ENCODE measurements at places on chromosomes 3 and 15.

DNA sequence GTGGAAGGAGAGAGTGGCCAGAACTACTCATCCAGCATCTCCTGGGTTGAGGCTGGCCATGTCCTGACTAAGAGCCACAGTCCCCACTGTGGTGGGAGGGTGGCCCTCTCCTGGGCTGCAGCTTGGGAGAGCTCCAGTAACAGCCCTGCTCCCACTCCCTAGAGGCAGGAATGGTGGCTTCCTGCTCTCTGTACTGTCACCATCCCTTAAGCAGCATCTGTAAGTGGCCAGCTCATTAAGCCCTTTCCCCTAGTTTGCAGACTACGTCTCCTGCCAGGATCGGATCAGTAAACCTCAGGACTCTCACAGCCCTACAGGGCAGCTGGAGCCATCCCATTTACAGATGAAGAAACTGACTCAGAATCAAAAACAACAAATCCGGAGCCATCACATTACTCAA, 30.5 kb downstream of the DNAJB8 start:
- no peak for DNase-seq

GRCh38 chr3:146739203-146739671, 134.1 kb upstream of the PLSCR5 start:
- DNase-seq, result no peak

DNA sequence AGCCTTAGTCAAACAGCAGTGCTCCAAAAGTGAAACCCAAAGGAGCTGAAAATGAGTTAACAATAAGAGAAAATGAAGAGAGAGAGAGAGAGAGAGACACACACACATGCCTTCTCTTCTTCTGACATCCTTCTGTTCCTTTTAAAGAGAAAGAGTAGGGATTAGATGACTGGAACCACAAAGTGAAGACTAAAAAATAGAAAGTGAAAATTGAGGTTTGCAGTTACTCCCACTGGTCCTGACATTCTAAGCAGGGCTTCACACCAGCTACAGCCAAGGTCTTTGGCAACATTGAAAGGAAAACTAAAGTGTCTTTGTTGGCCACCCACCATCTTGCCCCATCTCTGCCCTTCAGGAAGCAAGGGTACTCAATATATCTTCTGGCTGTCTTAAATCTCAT, 59.2 kb downstream of the USP50 start:
- no peak for DNase-seq

GRCh38 chr3:188199386-188199785, 45.4 kb downstream of the LPP start:
- no peak for DNase-seq

DNA sequence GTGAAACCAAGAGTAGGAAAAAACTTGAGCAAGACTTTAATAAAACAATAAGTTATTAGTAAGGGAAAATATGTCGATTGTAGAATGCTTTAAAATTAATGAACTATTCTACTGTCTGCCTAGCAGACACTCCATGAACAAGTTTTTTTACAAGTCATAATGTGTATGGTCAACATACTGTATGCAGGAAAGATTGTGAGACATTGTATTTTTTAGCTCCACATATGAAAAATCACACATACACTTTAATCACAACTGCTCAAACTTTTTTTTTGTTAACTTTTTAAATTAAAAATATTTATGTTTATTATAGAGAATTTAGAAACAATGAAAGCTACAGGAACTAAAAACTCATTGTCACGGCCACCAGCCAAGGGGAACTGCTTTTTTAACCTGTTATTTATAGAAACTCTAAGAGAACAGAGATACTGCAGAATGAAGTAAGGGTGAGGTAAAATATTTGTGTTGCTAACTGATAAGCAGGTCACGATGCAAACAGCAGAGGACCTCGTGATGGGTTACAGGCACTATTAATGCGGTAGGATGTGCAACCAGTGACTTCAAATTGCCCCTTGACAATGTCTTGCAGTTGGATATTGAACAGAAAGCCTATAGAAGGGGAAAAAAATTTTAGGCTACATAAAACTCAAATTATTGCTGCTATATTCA, 53.0 kb downstream of the THSD4 start:
- DNase-seq, result no peak

DNA sequence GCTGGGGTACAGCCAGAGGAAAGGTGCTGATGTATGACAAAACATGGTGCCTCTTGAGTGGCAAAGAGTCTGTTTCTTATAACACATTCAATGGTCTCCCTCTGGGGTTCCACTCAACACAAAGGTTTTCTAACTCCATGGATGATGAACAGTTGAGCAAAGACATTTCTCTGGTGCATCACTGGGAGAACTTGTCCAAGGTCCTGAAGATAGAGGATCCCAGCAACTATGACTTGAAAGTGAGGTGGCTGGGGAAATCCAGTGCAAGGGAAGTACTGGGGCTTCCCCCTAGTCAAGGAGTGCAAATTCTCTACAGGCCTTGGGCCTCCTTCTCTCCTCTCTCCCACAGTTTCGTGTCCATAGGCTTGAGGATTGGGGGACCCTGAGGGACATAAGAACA, 431.1 kb downstream of the WDR72 start:
- DNase-seq, result no peak

DNA sequence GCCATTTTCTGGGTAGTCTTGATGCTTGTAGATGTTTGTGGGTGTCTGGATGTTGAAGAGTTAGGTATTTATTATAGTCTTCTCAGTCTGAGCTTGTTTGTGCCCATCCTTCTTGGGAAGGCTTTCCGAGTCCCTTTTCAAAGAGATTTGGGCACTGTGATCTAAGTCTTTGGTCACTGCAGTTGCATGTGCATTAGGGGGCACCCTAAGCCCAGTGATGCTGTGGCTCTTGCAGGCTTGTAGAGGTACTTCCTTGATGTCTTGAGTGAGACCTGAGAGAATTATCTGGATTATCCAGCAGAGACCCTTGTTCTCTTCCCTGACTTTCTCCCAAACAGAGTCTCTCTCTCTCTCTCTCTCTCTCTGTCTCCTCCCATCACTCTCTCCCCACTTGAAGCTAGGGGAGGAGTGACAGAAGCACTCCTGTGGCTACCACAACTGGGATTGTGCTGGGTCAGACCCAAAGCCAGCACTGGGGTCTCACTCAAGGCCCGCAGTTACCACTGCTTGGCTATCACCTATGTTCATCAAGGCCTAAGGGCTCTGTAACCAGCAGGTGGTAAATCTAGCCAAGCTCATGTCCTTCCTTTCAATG, 68.5 kb downstream of the TMCO5A start:
- DNase-seq, result no peak

DNA sequence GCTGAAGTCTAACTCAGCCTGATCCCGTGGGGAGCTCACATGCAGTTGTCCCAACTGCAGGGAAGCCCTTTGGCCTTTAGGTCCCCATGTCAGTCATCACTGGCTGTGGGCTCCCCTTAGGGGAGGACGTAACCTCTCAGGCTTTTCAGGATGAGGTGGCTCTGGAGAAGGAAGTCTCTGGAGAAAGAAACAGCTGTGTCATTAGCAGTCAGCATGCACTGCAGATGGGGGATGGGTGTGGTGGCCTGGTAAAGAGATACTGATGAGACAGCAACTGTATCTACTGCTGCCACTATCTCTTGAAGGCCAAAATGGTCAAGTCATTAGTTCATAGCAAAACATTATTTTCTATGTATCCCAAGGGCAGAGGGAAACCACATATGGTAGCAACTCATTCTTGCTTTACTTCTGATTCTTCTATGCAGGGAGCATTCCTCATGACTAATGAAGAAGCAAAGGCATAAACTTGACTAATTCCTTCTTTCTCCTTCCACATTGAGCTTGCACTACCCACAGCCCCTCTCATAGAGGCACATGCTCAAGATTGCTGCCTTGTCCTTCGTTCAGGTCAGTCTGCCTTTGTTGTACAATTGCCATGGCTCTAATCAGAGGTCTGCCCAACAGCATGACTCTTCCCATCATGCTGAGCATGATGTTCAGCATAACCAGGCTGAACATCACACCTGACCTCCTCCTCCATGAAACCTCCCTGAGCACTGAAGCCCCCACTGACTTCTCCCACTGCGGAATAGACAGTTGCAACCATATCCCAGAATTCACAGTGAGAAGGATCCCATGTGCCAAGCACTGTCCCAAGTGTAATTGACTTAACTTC, 47.8 kb upstream of the TMEM158 start:
- DNase-seq, result no peak

DNA sequence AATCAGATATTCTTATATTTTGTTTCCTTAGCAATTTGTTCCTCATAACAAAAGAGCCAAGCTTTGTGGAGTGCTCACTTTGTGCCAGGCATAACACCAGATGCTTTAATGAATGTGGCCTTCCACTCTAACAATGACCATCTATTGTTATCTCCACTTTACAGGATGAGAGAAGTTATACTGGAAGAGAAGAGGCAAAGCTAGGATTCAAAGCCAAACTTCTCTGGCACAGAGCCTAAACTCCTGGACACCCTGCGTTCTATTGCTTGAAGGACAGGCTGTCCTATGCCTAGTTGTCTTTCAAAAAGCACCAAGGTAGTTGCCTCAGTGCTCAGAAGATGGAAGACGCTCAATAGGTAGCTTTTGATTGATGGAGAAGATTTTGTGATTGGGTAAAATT, 123.2 kb upstream of the FEZF2 start:
- DNase-seq, result no peak

DNA sequence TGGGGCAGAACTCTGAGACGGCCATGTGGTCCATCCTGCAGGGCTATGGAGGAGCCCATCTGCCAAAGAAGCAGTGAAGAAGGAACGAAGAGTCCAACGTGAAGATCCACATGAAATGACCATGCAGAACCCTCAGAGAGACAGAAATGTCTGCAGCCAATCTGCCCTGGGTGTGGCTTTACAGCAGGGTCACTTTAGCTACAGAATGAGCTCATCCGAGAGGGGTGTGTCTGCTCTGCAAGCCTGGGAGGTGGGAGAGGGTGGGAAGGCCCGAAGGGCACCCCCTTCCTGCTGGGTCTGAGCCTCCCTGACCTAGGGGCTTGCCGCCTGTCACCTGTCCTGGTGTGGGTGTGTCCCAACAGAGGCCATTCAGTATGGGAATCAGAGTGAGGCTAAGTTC, 176.3 kb downstream of the ATP10A start:
- no peak for DNase-seq

- no peak for DNase-seq
Measured at GRCh38 chr3:46090161-46090591, 62.9 kb upstream of the XCR1 start.

DNA sequence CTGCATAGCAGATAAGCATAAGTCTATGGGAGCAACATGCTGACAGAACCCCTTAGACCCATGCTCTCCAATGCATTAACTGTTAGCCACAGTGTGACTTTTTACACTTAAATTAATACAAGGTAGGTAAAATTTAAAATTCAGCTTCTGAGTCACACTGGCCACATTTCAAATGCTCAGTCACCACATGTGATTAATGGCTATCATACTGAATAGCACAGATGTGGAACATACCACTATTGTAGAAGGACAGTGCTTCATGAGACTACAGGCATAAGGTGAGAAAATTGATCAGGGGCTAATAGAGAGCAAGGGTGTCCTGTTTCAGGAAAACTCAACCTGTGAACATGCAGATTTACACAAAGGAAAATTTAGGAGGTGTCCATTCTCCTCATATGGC, 357.0 kb upstream of the SEMA6D start:
- no peak for DNase-seq

GRCh38 chr15:49686599-49686998, 65.8 kb downstream of the DTWD1 start:
- no peak for DNase-seq

GRCh38 chr3:147267434-147267833, 138.9 kb downstream of the ZIC4 start:
- DNase-seq, result no peak

DNA sequence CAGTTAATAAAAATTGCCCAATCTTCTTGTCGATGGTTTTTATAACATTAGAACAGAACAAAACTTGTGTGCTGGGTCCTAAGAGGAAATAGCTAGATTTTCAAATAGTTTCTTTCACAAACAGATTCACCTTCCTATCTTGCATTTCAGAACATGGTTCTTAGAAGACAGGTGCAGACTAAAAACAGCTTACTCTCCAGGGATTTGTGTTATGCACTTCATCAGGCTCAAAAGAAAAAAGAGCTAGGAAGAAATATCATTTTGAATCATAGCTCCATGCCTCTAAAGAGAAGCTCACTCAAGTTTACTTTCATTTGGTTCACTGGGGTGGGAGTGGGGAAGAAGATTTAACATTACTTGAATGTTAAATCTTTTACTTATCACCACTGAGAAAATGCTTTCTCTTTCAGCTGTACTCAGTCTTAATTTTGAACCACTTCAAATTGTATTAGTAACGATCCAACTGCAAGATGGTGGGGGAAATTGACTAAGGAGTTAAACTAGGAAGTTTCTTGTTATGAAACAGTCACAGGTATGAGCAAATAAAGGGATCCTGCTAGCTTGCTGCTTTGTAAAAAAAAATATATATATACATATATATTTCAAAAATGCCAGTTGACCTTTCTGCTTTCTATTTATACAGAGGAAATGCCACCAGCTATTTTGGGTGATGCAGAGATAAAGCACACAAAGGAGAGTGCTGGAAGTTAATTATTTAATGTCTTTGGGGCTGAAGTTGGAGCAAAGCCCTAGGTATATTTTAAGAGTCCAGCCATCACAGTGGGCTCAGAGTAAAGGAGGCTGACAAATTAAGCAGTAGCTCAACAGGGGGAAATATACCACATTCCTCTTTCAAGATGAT, 28.3 kb upstream of the NUDT16 start:
- DNase-seq, result no peak

GRCh38 chr15:33146051-33146450, 48.5 kb downstream of the FMN1 start:
- no peak for DNase-seq

GRCh38 chr3:62622553-62623174, 249.3 kb upstream of the FEZF2 start:
- no peak for DNase-seq

GRCh38 chr3:59502806-59503205, 453.0 kb upstream of the CFAP20DC start:
- DNase-seq, result peak; percentile 17

DNA sequence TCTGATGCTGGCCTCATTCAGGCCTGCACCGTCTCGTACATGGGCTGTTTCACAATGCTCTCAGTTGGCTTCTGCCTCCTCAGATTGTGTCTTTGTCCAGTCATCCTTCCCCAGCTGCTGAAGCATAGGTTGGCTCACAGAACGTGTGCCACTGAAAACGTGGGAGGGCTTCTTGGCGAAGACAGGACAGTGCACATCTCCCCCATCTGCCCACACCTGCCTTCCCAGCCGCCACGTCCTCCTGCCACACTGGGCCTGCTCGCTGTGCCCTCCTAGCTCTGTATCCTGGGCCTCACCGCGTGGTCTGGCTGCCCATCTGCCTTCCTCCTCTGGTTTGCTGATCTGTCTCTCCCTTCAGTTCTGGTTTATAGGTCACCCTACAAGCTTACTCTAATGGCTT, 230.0 kb upstream of the TOPAZ1 start:
- no peak for DNase-seq

- DNase-seq, result no peak
Measured at GRCh38 chr3:39191111-39191510, 1.3 kb downstream of the XIRP1 start.

DNA sequence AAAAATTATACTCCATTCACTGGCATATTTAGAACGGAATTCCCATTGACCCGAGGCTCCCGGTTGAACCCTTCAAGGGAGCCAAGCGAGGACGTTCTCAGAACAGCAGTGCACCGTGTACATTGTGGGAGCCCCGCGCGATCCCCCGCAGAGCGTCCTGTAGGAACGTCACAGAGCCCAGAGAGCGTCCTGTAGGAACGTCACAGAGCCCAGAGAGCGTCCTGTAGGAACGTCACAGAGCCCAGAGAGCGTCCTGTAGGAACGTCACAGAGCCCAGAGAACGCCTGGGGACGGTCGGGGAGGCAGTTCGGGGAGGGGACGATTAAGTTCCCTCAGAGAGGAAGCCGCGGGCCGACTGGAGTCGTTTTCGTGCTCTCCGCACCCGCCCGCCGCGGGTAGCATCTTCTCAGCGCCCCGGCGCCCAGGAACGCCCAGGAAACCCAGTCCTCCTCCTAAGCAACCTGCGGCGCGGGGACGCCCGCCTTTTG, 506 bp upstream of the ATP1B3 start:
- DNase-seq, result peak; percentile 63

Data from stimulated activated CD4-positive, alpha-beta T cell treated with anti-CD3 and anti-CD28 coated beads, Interleukin-2, amount 100 ng/mL, for 48 hours (primary cell).